Adrenal gland (tissue), 19 donors: ENCODE measurements at places on chromosomes 11 and 22. TPM values are rescaled to one million over a fixed set of nuclear protein-coding genes. Genes with fewer than 3 reads are reported as not detected.

- no peak for DNase-seq
Measured at GRCh38 chr11:65323813-65324212, 9.1 kb downstream of the CDC42EP2 start.

DNA sequence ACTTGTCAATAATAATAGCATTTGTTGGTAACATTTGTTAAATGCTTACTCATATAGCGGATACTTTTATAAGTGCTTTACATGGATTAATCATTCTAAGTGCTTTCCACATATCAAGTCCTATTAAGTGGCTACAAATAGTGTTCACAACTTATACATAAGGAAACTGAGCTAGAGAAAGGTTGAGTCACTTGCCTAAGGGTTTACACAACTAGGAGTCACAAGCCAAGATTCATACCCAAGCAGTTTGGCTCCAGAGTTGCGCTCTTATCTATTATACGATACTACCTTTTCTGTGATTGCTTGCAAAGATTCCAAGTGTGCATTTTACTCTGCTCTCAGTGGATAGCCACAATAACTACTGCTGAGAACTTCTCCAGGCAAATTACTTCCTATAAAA is 215.9 kb upstream of the CCDC90B start:
- no peak for DNase-seq

- DNase-seq = peak; percentile 47
Measured at GRCh38 chr11:1640076-1640946, 10.7 kb downstream of the KRTAP5-5 start.

DNA sequence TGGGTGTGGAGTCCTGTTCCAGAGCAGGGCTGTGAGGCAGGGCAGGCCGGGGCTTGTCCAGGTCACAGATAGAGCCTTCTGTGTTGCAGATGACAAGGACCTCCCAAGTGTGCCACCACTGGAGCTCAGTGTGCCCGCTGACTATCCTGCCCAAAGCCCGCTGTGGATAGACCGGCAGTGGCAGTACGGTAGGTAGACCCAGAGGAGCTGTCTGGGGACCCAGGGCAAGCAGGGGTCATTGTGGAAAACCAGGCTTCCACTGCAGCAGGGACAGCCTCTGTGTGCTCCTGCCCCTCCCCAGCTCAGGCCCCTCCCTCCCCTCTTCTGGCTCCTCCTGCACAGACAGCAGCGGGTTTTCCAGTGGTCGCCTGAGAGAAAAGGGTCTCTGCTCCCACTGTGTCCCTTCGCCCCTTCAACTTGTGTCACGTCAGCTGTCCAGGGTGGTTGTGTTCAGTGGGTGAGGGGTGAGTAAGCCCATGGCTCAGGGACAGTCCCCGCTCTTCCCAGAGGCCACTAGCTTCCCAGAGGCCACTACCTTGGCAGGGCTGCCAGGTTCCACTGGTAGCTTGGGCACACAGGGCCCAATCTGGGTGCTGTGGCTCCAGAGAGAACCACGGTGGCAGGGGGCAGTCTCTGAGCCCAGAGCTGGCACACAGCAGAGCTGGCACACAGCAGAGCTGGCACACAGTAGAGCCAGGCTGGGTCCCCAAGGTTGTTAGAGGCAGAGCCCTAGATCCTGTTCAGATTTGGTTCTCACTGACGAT is 78.4 kb downstream of the MED15 start:
- peak; percentile 69 for DNase-seq

GRCh38 chr11:101574886-101575285 is 8.9 kb downstream of the TRPC6 start:
- no peak for DNase-seq

- DNase-seq = no peak
Measured at GRCh38 chr11:63443714-63444113, 47.3 kb downstream of the PLAAT5 start.

GRCh38 chr11:110147962-110148709 is 54.9 kb downstream of the ZC3H12C start:
- DNase-seq = no peak

- no peak for DNase-seq
Measured at GRCh38 chr22:18000441-18001039, 23.8 kb downstream of the MICAL3 start.

The DDX25 gene
- 0.23 TPM for total RNA-seq

The PCNX3 gene
- total RNA-seq = 42.6 TPM

The SYT13 gene
- 2.2 TPM for total RNA-seq

The SNU13 gene
- total RNA-seq = 107 TPM

DNA sequence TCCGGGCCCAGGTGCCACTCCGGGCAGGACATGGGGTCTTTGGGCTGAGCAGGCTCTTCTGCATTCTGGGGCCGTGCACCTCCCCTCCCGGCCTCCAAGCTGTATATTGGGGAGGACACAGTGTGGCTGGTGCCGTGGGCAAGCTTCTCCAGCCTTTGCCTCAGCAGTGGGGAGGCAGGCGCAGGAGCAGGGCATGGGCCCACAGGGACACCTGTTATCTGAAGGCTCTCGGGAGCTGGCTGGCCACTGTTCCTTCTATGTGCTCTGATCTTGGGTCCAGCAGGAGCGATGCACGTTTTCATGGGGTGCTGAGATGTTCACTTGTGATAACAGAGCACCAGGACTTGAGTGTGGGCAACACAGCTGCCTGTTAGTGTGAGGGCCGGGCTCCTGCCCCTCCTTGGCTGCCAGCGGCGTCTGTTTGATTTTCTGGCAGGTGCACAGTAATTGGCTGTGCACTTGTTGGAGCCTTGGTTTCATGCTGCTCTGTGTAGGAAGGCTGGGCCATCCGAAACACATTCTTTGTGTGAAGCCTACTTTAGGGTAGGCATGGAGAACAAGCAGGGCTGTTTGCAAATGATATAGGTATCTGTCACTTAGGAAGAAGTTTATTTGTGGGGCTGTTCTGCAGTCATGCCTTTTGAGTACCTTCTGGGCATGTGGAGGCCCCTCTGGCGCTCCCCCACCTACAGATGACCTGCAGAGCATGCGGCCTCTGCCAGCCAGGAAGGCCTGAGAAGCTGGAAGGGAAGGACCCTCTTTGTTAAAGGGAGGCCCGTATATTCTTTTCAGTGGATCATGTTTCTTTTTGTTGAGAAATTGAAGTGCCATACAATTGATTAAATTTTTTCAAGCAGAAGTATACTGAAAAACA is 201.5 kb downstream of the TBC1D22A start:
- no peak for DNase-seq

GRCh38 chr11:84901991-84902390 is 725.2 kb downstream of the DLG2 start:
- DNase-seq = no peak

- peak; percentile 17 for DNase-seq
Measured at GRCh38 chr11:2774173-2775082, 74.6 kb upstream of the KCNQ1OT1 start.

- DNase-seq = peak; percentile 42
Measured at GRCh38 chr11:100575860-100576717, 111.0 kb upstream of the ARHGAP42 start.

The SLC22A25 gene
- not detected for total RNA-seq

GRCh38 chr11:68052137-68052873 is 13.5 kb downstream of the TCIRG1 start:
- DNase-seq = no peak

GRCh38 chr11:107493117-107493516 is 35.5 kb upstream of the CWF19L2 start:
- DNase-seq = no peak

- DNase-seq = no peak
Measured at GRCh38 chr11:10838083-10838482, 19.8 kb downstream of the ZBED5 start.

The OR4D5 gene
- not detected for total RNA-seq

The SYTL2 gene
- total RNA-seq = 13.2 TPM

DNA sequence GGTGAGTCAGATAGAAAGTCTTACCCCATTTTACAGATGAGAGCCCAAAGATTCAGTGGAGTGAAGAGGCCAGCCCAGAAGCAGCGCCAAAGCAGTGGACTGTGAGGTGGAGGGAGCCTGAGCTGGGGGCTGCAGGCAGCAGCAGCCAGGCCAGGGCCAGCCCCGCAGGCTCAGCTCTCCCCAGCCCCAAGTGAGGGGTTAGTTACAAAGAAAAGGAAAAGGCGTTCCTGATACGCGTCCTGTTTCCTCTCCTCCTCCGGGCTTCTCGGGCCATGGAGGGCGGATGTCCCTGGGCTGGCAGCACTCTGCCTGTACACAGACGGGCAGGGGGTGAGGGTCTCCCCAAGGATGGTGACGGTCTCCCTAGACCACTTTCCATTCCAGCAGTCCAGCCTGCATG is 44.9 kb downstream of the ARRB1 start:
- DNase-seq = no peak

The RAPSN gene
- total RNA-seq = 1.9 TPM

- no peak for DNase-seq
Measured at GRCh38 chr11:128251140-128251539, 336.2 kb downstream of the ETS1 start.

The ADM2 gene
- total RNA-seq = 0.14 TPM

DNA sequence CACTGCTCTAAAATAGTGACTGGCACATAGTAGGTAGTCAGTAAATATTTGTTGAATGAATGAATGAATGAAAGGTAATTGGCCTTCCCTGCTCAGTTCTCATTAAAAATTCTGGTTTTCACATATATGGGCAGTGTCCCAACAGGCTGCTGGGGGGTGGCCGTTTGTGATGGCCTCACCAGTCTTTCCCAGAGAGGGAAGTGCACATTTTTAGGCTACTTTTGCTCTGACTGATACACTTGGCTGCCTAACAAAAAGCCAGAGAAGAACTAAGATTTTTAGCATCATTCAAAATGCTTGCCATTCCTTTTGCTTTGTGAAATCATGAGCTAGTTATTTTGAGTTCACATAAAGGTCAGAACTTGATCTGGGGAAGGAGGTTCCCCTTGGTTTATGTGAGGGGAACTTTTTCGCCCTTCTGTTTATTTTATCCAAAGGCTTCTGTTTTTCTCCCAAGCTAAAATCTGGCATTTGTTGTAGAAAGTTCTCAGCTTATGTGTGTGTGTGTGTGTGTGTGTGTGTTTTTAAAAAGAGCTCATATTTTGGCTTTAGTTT is 83.1 kb downstream of the PTPRJ start:
- peak; percentile 35 for DNase-seq

DNA sequence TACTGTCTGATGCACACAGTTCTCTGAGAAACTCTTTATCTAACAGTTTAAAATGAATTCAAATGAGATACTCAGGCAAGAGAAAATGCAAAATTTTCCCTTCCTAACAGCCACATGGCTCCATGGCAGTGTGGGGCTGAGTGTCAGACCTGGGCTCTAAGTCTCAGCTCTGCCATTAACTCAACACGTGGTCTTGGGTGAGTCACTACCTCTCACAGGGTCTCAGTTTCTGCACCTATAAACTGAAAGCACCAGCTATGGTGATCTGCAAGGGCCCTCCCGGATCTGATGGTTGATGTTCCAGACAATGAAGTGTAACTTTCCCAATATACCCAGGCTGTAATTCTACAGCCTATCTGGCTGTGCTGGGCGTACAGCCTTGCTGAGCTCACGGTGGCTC is 70.5 kb downstream of the KCNC1 start:
- no peak for DNase-seq

GRCh38 chr11:116618461-116618860 is 154.3 kb downstream of the BUD13 start:
- DNase-seq = no peak

GRCh38 chr22:19674929-19675253 is 39.4 kb upstream of the SEPTIN5 start:
- DNase-seq = no peak

The TBX1 gene
- total RNA-seq = 10.1 TPM
